ENCODE measurements at places on chromosomes 11 and 22. TPM values are rescaled to one million over a fixed set of nuclear protein-coding genes. Genes with fewer than 3 reads are reported as not detected.
A peak's percentile ranks its signal among the peaks of the same experiment; 100 is the strongest.

- DNase-seq = no peak
These were observed 48.3 kb upstream of the LRRC55 start for GRCh38 chr11:57133366-57134038.

DNA sequence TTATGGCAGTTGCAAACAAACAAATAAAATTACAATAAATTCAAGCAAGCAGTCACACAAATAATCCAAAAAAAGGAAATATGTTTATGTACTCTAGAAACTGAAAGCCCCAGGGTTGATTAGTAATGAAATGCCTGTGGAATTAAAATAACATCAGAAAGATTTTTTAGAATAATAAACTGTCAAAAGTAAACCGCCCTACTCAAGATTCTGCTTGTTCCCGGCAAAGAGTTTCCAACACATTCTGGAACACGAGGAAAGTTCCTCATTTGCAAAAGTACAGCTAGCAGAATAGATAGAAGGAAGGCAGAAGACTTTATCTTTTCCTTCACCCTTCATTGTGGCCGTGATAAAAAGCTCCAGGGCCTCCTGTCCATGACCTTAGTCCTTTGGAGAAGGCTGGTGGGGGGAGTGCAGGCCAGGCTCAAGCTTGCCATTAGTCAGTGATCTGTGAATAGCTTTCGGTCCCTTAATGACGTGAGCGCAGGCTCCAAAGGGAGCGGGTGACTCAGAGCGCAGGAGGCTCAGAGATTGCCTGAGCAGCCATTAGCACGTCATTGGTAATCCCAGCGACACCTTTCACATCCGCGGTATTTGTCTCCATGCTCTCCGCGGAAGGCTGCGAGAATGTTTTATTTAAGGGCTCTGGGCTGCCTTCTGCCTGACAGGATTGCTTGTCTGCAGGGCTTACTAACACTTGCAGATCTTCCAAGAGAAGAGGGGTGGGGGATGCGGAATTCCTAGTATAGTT is 458.3 kb downstream of the METTL15 start:
- peak; percentile 15 for DNase-seq

DNA sequence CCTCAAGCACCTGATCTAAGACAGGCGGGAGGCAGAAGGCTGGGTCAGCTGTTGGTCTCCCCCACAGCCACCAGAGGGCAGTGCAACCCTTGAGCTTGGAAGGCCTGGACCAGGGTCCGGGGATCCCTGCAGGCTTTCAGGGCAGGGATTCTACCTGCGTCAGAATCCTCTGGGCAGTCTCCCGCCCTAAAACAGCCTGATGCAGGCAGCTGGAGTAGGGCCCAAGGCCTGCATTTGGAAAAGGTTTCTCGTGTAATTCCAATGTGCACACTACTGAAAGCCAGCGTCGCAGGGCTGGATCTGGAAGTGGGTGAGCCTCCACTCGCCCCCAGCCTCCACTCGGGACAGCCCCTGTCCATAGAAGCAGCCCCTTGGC is 31.8 kb downstream of the BID start:
- peak; percentile 7 for DNase-seq

- no peak for DNase-seq
These were observed 18.5 kb downstream of the MYH9 start for GRCh38 chr22:36369004-36369921.

DNA sequence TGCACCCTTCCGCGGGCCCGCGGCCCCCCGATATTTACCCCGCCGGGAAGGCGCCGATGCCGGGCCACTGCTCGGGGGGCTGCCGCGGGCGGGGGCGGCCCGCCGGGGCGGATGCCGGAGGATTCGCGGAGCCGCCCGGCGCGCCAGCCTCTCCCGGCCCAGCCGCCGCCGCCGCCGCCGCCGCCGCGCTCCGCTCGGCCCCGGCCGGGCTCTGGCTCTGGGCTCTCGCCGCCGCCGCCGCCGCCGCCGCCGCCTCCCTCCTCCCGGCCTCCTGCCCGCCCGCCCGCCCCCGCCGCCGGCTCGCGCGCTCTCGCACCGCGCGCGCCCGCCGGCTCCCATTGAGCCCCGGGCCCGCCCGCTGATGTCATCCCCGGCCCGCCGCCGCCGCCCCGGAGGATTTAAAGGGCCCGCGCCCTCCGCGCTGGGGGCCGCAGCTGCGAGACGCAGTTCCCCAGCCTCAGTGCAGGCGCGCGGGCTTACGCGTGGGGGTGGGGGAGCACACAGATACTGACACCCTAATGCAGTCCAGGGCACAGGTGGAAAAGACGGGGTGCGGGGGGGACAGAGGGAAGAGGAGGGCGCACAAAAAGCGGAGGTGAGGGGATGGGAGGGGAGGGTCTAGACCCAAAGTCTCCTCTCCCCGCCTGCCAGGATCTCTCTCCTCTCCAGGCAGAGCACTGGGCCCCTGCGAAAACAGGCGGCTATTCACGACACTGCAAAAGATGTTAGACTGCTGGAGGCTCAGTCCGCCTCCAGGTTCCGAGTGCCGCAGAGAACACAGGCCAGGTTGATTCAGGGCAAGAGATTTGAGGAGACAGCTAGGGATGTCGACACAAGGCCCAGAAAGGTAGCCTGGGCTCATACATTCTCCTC is at the start of gene CSNK1E:
Gene CSNK1E (minus strand): TSS at position 312 of the 873 bp plus-strand sequence. CDS start 3,276 bp downstream, outside the sequence.
- DNase-seq = no peak

DNA sequence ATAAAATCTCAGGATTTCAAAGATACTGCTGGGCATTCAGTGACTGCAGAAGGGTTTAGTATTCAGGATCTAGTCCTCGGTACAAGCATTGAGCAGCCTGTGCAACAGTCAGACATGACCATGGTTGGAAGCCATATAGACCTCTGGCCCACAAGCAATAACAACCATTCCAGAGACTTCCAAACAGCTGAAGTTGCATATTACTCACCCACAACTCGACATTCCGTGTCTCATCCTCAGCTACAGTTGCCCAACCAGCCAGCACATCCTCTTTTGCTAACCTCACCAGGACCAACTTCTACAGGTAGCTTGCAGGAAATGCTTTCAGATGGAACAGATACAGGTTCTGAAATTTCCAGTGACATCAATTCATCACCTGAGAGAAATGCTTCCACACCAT is 156.8 kb downstream of the C11orf91 start:
- no peak for DNase-seq

GRCh38 chr11:77677138-77677537 is 39.5 kb upstream of the CLNS1A start:
- DNase-seq = no peak

GRCh38 chr11:120172054-120172911 is 34.4 kb upstream of the TRIM29 start:
- no peak for DNase-seq

DNA sequence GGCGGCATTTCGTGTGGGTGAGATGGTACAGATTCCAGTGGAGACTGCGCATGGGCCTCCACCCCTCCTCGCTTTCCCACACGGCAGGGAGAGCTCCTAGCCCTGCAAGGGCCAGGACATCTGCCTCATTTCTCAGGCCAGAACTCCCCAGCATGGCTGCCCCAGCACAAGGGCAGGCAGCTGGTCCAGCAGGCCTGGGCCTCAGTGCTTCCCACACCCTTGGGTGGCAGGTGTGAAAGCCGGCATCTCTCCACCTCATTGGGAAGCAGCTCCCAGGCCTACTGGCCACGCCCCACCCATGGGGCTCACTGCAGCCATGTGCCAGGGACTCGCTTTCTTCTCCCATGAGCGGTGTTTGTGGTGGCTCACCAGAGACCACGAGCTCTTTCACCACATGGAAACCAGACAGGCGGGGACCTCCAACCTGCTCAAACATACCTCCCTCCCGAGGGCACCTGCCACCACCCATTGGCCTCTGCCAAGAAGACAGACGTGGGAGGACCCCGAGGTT is 79.1 kb downstream of the NAT10 start:
- no peak for DNase-seq

DNA sequence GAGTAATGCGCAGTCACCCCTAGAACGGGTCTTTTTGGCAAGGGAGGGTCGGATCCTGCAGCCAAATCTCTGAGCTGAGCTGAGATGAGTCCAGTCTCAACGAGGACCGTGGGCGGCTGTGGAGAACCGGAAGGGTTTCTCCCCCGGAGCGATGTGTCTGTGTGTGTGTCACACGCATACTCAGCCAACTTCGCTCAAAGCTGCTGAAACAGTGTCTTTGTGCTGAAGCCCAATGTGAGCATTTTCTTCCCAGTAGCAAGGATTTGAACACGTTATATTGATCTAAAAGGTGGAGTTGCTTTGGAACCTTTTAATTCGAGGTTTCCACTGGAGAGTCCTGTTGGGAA is 1.4 kb upstream of the CELSR1 start:
- DNase-seq = no peak

DNA sequence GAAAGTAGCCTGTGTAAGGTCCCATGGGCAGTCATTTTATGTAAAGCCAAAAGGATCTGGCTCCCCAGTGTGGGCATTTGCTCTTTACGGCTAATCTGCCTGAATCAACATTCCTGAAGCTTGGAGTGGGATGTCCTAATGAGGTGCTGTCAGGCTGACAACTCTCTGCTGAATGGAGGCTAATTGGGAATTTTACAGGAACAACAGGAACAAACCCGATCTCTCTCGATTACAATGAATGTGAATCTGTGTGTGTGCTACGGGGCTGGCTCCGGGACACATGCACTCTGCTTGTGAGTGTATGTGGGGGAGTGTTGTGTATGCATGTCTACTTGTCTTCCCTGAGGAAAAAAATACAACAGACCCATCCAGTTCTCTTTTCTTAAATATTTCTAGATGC is 415.2 kb downstream of the TENM4 start:
- DNase-seq = no peak

- DNase-seq = no peak
These were observed 15.7 kb downstream of the RNH1 start for GRCh38 chr11:491358-491757.

DNA sequence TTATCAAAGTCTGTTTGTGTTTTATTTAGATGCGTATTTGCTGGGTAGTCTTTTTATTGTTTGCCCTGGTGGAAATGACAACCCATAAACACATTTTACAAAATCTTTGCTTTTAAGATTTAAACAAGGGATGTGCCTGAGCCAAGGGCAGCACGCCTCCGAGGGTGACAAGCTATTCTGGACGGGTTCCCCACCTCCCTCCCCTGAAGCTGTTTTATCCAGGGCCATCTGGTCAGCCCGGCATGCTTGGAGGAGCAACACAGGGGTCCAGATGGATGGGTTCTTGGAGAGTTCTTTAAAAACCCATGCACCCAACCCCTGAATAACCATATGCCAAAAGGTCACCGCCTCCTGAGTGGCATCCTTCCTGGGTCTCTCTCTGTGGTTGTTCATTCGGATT is 408.9 kb downstream of the OPCML start:
- DNase-seq = no peak

- no peak for DNase-seq
These were observed 29.9 kb upstream of the MOB2 start for GRCh38 chr11:1516273-1517067.

- DNase-seq = no peak
These were observed 26.0 kb downstream of the LRRC32 start for GRCh38 chr11:76644591-76644990.

Gene PTPMT1
- total RNA-seq = 25.1 TPM

Gene OR52N4
- total RNA-seq = not detected

Gene LIF
- 4.8 TPM for total RNA-seq

Gene CASP5
- total RNA-seq = 0.74 TPM

Gene GSTT2B
- total RNA-seq = 2.1 TPM

Gene TNKS1BP1
- total RNA-seq = 33.6 TPM

Gene ADAMTS15
- 16.4 TPM for total RNA-seq

Gene MPPED2
- 25.7 TPM for total RNA-seq

Gene OR51E2
- total RNA-seq = 0.63 TPM

Gene DGAT2
- 9.5 TPM for total RNA-seq

Gene ANGPTL5
- not detected for total RNA-seq

Gene OR4D5
- total RNA-seq = not detected

Gene OR52A1
- not detected for total RNA-seq

Data from urinary bladder (tissue), 4 donors.